Activated CD4-positive, alpha-beta T cell treated with anti-CD3 and anti-CD28 coated beads, Interleukin-2, amount 50 U/mL, for 16 hours (primary cell): ENCODE measurements at places on chromosomes 2 and 18.

DNA sequence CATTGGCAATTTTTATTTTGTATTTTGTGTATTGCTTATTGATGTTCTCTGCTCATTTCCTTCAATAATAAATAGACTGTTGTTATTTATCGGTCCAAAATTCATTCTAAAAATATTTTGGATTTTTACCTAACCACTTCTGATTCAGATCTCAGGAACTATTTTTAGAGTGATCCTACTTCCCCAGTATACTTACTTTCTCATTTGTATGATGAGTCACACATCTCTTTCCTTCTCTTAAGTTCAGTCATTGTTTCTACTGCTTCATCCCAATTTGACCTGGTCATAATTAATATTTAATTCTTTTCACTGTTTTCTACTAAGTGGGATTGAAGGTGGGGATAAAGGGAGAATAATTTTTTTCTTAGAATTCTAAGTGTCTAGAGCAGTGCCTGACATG, 75.1 kb downstream of the AGPS start:
- DNase-seq = no peak

- DNase-seq = no peak
Observed at GRCh38 chr2:3520591-3520990, 1.3 kb upstream of the ADI1 start.

GRCh38 chr18:54883816-54884604, 55.7 kb downstream of the RAB27B start:
- DNase-seq = no peak

DNA sequence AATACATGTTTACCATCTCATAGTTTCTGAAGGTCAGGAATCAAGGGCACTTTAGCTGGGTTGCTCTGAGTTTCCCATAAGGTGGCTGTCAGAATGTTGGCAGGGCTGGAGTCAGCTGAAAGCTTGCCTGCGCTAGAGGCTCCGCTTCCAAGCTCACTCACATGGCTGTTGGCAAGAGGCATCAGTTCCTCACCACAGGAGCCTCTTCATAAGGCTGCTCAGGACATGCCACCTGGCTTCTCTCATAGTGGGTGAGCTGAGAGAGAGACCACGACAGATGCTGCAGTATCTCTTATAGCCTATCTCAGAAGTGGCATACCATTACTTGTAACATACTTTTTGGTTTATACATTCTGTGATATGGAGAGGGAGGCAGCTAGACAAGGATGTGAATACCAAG, 7.2 kb downstream of the HADHB start:
- DNase-seq = no peak

DNA sequence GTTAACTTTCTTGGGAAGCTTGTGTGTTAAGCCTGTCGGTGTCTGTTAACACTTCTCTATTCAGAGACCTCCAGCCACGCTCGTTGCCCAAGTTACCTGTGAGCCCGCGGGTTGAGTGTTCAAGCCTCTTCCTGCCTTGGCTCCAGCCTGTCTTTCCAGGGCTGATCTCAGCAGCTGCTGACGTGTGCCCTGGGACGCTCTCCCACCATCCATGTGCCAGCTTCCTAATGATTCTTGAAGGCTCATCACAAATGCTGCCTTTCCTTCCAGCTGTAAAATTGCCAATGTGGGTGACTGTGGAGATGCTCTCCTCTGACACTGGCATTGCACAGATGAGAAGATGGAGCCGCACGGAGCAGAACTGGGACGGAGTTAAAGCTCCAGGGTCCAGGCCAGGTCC, 6.1 kb downstream of the RNF144A start:
- no peak for DNase-seq

GRCh38 chr2:78118037-78118436, 595.9 kb upstream of the LRRTM4 start:
- DNase-seq = no peak

DNA sequence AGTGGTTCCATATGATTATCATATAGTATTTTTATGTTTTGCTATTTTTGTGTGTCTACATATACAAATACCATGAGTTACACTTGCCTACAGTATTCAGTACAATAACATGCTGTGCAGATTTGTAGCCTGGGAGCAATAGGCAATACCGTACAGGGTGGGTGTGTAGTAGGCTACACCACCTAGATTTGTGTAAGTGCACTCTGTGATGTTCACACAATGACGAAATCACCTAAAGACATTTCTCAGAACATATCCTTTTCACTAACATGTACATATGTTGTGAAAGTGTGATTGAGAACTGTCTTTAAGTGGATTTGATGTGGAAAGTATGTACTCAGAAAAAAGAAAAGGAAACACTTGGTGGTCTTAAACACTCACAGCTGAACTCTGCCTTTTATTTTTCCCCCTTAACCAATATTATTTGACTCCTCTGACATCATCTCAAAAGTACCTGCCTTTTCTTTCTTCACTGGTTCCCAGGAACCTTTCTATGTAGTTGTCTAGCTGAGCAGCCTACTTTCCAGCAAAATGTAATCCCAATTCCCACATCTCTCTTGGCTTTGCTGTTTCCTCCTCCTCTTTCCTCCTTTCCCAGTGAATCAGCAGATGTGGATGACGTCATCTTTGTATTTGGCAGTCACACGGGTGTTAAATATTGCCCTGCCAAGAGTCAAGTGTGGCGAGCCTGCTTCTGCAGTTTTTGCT, 47.7 kb downstream of the OSBPL6 start:
- DNase-seq = no peak

DNA sequence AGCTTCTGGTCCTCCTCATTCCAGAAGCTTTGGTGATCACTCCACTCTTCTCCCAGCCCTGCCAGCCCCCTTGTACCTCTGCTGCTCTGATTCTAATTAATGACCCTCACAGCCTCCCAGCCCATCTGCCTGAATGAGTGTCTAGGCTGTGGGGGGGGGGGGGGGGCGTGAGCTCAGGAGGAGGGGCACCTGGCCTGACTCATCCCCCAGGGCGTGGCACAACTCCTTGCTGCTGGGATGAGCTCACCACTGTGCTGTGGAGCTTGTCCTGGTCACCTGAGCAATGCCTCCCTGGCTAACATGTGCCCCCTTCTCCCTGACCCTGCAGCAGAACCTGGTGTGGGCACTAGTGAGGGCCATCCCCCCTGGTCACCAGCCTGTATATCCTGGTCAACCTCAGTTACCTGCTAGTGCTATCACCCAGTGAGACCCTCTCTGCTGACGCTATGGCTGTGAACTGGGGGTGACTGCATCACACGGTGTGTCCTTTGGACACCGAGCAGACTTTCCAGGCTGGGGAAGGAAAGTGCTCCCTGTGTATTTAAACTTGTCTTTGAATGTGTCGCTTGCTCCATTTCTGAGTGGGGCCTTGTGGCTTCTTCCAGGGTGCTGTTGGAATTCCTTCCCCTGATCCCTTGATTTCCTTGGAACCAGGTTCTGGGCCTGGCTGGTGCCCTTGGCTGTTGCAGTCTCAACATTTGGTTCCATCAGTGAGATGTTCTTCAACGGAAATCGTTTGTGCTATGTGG, 41.5 kb upstream of the PUM2 start:
- no peak for DNase-seq

DNA sequence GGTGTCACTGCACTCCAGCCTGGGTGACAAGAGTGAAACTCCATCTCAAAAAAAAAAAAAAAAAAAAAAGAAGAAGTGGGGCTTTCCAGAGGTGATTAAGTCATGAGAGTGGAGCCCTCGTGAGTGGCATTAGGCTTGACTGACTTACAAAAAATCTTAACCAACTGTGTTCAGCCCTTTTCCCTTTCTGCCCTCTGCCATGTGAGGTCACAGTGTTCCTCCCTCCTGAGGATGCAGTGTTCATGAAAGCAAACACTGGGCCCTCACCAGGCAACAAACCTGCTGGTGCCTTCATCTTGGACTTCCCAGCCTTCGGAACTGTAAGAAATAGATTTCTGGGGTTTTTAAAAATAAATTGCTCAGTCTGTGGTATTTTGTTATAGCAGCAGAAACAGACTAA, 37.0 kb upstream of the METTL21A start:
- DNase-seq = peak; percentile 3

DNA sequence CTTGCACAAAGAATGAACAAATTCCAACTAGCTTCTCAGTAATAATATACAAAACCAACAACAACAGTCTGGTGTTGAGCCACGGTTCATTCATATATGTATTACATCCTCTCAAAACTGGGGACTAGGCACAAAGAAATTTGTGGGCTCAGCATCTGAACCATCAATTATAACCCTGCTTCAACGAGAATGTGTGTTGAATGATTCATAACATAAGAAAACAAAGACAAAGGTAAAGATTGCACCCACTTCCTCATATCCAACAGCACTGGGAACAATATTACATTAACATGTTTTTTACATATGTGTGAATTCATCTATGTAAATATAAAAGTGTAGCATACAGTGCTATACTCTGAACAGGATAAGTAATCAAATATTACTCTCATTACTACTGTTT, 144.8 kb downstream of the CDH2 start:
- DNase-seq = no peak
